ENCODE measurements at places on chromosomes 1 and 21.

GRCh38 chr1:77025599-77025998 is 158.3 kb downstream of the ST6GALNAC5 start:
- DNase-seq: no peak

DNA sequence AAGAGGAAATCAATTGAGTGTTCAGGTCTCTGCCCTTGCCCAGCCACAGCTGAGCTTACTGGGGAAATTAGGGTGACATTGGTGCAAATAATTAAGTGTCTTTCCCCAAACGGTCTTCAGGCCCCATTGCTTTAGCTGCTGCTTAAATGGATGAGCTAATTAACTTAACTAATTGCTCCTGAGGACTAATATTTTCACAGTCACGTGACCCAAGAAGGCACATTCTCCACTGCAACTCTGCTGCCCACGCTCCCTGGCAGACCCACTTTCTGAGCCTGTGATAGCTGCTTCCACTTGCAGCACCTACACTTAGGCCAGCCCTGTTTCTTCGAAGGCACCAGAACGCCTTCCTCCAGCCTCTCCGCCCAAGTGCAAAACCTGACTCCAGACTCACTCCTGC is 56.2 kb downstream of the SYT2 start:
- no peak for DNase-seq

DNA sequence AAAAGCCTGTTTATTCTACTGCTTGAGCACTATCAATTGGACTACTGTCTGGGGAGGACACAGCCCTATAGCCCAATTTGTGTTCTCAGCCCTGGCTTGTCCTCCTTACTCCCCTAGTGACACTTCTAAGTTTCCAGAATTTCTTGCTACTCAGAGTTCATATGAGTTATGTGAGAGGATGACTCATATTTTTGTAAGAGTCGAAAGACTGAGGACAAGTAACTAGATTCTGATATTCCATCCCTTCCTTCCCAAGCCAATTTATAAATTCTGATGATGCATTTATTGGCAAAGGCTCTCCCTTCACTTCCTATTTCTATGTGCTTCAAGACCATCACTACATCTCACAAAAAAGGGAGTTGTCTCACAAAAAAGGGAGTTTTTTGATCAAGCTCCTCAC is 422.2 kb upstream of the DEPDC1 start:
- no peak for DNase-seq

- DNase-seq: no peak
These were observed 83.2 kb downstream of the CLDN17 start for GRCh38 chr21:30083225-30083945.

DNA sequence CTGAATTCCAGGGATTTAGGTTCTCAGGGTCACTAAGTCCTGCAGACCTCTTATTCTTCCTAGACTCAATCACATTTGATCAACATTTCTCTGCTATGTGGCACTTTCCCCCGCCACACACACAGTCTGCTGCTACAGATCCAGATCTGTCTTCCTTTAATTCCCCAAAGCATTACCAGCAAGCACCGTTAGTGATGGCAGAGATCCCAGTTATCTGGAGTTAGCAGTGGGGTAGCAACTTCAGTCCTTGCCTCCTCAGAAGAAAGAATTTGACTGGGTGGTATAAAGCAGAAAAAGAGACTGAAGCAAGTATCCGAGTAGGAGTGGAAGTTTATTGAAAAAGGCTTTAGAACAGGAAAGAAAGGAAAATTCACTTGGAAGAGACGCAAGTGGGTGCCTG is 100.4 kb upstream of the ETV3 start:
- no peak for DNase-seq

DNA sequence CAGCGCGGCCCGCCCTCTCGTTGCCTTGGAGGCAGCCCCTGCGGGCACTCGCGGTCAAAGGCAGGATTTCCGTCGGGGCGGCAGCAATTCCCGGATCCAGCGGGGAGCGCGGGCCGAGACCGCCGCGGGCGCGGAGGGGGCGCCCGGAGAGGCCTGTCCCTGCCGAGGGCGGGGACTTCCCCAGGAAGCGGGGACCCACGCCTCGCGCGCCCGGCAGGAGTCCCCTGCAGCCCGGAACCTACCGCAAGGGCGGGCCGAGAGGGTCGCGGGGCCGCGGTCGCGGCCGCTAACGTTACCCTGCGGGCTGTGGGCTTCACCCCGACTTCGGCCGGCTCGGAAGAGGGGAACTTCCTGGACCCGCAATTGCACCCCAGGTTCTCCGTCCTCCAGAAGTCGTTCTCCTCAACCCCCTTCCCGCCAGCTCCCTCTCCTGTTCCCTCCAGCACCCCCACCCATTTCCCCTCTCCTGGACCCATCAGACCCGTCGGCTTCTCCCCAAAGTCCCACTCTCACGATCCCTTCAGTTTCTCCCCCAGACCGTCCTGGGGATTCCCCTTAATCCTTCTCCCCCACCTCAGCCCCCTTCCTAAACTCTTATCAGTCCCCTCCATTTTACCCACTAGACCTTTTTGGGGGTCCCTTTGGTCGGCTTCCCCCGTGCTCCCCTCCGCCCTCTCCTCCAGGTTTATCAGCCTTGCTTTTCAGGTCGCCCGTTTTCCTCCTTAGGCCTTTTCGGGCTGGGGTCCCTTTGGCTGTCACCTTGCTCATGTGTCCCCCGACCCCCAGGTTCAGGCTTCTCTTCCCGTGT is 604 bp downstream of the FGR start:
- DNase-seq: peak; percentile 36

DNA sequence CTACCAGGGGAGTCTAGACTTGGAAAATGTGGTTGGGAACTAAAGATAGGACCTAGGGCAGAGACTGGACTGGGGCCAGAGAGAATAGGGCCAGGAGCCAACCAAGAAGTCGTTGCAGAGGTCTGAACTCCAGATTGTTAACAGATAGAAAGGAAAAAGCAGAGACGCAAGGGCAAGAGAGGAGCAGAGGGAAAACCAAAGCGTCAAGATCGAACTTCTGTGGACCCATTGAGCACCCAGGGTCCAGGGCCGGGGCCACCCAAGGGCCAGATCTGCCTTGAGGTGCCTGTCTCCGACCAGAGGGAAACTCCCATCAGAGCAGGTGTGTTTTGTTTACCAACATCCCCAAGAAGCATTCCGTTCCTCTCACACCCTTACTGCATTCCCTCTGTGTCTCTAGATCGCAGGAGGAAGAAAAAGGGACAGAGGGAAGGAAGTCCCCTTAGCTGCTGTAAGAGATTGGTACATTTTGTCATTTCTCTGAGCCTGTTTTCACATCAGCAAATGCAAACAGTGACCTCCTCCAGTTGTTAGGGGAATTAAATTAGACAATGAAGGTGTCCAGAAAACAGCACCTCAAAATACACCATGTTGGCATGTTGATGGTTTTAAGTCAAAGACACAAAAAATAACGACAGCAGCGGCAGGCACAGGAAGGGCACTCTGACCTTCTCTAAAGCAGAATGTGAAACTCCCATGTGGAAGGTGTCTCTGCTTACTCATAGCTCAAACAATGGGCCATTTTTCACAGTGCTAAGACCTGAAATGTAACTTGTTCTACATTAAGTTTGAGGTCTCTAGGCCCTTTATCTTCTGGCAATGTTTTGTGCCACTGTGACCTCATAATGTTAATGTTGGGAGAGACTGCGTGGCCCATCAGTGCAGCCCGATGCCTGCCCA is 105.8 kb upstream of the RAB4A start:
- no peak for DNase-seq

- DNase-seq: no peak
These were observed 228.4 kb upstream of the DMRTA2 start for GRCh38 chr1:50651476-50652263.

GRCh38 chr21:42263591-42264131 is 44.7 kb downstream of the ABCG1 start:
- DNase-seq: no peak

All from stimulated activated CD4-positive, alpha-beta T cell treated with anti-CD3 and anti-CD28 coated beads, Interleukin-4, amount 100 ng/mL, for 4 hours (primary cell).